ENCODE measurements at places on chromosomes 7 and 10.

- DNase-seq: no peak
Measured at GRCh38 chr10:28678687-28679457, 1.6 kb downstream of the BAMBI start.

DNA sequence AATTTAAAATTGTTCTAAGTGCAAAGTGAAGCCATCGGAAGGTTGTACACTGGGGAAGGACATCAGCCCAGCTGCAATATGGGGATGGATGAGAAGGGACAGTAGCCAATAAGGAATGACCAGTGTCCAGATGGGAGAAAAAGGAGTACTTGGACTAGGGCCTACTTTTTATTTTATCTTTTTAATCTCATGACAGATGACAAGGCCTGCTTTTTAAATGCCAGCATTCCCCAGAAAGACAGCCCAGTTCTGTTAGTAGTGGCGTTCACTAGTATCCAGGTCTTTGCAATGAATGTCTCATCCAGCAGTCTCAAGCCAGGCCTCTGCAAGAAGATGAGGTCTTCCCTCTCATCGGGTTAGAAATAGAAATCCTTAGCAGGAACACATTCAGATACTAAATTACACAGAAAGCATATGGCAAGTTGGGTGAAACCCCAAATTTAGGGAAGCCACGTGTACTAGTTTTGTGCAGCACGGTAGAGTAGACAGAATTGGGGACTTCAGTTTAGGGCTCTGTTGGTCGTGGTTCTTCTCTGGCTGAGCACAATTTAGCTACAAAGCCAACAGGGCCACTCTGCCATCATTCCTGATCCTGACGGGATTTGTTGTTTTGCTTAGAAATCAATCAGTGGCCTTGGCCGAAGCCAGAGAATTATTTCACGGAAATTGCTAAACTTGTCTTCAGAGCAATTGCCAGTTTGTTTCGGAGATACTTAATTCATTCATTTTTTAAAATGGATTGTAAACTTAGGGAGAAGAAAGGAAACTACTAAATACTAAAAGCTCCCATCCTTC, 227.8 kb downstream of the ARHGAP21 start:
- DNase-seq: no peak

- DNase-seq: no peak
Measured at GRCh38 chr10:92082583-92083280, 159.2 kb downstream of the BTAF1 start.

DNA sequence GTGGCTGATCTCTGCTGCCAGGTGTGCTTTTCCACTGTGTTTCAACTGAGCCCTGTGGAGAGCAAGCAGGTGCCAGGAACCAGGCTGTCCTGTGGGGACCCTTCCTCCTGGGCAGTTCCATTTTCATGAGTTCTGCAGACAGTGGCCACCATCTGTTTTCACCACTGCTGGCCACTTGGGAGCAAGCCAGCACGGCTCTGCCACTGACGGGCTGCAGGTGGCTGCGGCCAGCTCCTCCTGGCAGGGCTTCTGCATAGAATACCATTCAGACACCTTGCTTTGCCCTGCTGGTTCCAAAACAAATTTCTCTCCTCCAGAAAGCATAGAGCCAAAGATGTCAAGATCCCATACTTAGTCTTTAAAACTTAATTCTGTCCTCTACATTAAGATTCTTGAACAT, 48.3 kb downstream of the LANCL2 start:
- DNase-seq: no peak

GRCh38 chr10:132310701-132311337, 3.1 kb upstream of the STK32C start:
- DNase-seq: no peak

DNA sequence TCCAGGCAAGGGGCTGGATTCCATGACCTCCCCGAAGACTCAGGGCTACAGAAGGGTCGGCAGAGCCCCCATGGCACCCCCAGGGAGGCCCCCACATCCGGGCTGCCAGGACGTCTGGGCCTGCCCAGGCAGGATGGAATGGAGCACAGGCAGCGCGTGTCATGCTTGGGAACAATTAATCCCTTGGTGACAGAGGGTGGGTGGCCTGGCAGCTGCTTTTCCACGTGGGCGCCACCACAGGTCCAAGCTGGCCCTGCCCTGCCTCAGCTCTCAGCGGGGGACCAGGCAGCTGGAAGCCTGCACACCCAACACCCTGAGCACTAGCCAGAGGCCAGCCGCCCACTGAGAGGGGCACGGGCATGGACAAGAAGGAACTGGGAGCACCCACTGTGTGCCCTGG, 11.4 kb downstream of the ELN start:
- no peak for DNase-seq

GRCh38 chr10:34437906-34438305, 377.2 kb downstream of the PARD3 start:
- DNase-seq: no peak

DNA sequence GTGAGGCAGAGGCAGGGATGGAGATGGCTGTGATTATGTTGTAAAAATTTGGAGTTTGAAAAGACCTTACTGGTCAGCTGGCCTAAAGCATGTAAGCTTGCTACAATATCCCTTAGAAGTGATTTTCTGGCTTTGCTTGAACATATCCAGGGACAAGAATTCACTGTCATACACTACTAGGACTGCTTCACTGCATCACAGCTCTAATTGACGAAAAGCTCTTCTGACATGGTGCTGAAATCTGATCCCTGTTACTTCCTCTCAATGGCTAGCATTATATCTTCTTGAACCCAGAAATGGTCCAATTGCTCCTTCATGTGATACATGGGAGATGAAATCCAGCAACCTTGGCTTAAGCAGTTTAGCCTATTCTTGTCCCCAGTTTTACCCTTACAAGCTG, 197.7 kb upstream of the HPS1 start:
- no peak for DNase-seq

DNA sequence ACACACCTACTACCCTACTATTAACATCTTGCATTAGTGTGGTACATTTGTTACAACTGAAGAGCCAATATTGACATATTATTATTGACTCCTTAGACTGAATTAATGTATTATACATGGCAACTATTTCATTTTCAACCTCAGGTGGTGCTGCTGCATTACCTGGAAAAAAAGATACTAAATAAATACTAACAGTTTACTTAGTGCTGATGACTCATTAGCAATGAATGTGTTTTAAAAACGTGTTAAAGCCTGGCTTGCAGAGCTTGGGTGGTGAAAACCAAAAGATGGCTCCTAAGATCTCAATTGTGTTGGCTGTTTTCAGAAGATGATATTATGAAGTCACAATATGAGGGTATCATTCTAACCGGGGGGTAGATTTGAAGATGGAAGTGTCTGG, 34.8 kb downstream of the CFAP43 start:
- no peak for DNase-seq

DNA sequence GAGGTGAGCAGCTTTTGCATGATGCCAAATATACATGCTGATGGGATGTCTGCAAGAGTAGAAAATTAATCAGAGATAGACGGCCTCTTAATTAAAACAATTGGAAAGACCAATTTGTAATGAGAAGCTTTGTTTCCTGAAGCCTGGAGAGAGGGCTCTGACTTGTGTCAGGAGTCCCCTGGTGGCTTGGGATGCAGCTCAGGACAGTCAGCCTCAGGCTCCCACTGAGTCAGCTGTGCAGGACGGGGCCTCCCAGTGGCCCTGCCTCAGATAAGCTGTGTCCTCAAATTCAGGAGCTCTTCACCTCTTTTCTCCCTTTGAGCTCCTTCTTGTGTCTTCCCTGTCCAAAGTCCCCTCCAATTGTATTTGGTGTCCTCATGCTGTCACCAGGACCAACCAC, 438.9 kb upstream of the PODXL start:
- no peak for DNase-seq

DNA sequence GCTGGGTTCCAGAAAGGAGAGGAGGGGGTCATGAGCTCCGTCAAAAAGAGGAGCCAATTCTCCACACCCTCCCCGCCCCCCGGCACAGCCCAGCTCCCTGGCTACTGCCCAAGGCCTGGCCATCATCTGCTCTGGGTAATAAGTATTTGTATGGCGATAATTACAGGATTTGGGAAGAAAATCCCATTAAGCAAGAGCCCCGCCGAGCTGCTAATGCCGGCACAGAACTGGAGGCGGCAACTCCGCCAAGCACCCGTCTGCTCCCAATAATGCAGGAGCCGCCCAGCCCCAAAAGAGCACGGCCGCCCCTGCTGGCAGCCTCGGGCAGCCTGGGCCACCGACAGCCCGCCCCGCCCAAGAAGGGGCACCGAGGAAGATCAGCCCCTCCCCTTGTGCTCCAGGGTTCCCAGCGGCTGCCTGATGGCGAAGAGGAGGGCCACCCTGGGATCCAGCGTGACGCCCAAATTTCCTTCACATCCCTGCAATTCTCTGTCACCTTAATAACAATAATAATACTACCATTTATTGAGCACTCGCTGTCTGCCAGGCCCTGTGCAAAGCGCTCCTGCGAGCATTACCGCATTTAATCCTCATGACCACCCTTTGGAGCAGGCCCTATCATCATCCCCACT, 5.9 kb downstream of the SLIT1 start:
- DNase-seq: no peak

DNA sequence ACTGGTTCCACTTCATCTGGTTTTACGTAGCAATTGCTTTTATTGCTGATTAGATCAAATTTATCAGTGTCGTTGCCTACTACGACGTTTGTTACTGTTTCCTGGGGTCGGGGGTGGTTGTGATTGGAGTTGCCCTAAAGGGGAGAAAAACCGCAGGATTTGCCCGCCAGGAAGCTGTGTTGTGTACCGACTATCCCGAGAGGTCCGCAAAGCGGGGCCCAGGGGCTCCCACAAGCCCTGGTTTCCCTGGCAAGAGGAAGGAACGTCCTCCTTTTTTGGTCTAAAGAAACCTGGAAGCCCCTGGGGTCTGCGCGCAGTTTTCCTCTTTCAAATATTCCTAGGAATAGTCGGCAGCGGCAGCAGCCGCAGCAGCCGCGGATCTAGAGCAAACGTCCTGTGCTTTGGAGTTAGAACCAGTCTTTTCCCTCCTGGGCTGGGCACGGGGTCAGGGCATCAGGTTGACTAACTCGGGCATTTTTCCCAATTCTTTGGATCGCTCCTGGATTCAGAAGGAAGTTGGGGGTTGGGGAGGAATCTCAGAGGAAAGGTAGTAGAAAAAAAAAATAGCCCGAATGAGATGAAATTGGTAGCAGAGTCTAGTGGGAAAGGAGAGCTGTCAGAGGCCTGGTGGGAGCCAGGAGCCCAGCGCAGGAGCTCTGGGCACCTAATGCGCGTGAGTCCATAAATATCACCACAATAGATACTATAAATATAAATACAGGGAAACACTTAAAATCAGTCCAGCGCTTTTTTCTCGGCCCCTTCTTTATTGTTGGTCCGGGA, 4.6 kb downstream of the VAX1 start:
- no peak for DNase-seq

GRCh38 chr7:106486331-106486730, 174.6 kb downstream of the CCDC71L start:
- no peak for DNase-seq

GRCh38 chr10:58010073-58010702, 257.5 kb downstream of the IPMK start:
- no peak for DNase-seq

- DNase-seq: no peak
Measured at GRCh38 chr10:34814223-34814912, 728 bp downstream of the PARD3 start.

DNA sequence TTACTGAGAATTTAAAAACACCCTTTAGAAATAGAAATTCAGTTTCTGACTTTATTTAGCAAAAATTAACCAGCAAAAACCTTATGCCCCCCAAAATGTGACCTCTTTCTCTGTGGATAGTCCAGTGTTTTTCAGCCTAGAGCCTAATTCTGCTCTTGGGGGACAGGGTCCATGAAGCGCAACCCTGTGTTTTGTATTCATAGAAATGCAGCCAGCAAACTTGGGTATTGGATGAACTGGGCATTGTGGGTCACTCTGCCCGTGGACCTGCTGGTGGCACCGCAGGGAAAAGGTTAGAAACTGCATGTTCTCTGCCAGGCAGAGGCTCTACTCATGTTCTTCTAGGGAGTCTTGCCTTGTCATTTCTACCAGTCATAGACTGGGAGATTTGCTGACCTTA, 787.4 kb upstream of the C7orf33 start:
- DNase-seq: no peak

GRCh38 chr7:74217455-74218342, 7.9 kb downstream of the LAT2 start:
- DNase-seq: no peak

- no peak for DNase-seq
Measured at GRCh38 chr10:94357193-94357592, 5.5 kb downstream of the NOC3L start.

GRCh38 chr10:92957223-92958010, 103.2 kb upstream of the CYP26C1 start:
- no peak for DNase-seq

DNA sequence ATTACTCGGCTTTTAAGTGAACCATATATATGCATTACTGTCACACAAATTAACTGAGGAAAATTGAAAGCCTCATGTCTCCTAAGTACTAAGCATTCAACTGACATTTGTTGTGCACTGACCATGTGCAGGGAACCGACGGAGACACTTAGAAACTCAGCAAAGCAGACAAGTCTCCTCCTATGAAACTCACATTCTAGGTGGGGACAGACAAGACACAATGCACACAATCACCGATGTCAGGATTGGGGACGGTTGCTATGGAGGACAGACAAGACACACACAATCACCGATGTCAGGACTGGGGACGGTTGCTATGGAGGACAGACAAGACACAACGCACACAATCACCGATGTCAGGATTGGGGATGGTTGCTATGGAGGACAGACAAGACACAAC, 134.0 kb downstream of the PTPRN2 start:
- DNase-seq: no peak

GRCh38 chr10:97771913-97772823, at the start of gene SFRP5:
Gene SFRP5, minus strand, starts transcription at chr10:97771999. Its CDS starts 166 bp downstream, at chr10:97771833.
- DNase-seq: no peak

- no peak for DNase-seq
Measured at GRCh38 chr10:122198631-122199030, 72.5 kb upstream of the BTBD16 start.
